ENCODE measurements at places on chromosomes 5 and 9. TPM values are rescaled to one million over a fixed set of nuclear protein-coding genes. Genes with fewer than 3 reads are reported as not detected.

DNA sequence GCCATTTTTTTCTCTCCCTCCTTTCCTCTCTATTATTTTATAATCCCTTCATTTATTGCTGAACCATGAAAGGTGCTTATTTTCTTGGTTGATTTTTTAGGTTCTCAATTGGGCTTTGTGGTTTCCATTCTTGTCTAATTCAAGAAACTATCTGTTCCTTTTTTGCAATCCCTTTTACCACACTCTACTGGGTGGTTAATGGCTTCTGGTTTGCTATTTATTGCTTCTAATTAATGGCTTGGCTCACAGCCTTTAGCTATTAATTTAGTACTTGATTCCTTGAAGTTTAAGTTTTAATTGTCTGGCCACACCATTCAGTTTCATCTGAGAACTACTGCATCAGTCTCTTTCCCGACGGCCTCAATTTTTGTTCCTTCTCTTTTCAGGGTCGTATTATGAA is 5.6 kb downstream of the FRRS1L start:
- no peak for DNase-seq
- H3K4me1 ChIP-seq: no peaks in the 10 kb centered on the region
- no peak overlapping the region for H3K4me3 ChIP-seq

NMUR2 gene
- total RNA-seq: not detected

OXCT1 gene
- 24.7 TPM for total RNA-seq

- peaks cover 14% of the 10 kb centered on the region for H3K27me3 ChIP-seq
- no peak overlapping the region for H3K27ac ChIP-seq
- no peak for DNase-seq
- H3K4me1 ChIP-seq: peaks cover 7% of the 10 kb centered on the region
Measured at GRCh38 chr5:73431204-73431851, 17.2 kb downstream of the FOXD1 start.

RGS14 gene
- 15.9 TPM for total RNA-seq

CCL21 gene
- not detected for total RNA-seq

DNA sequence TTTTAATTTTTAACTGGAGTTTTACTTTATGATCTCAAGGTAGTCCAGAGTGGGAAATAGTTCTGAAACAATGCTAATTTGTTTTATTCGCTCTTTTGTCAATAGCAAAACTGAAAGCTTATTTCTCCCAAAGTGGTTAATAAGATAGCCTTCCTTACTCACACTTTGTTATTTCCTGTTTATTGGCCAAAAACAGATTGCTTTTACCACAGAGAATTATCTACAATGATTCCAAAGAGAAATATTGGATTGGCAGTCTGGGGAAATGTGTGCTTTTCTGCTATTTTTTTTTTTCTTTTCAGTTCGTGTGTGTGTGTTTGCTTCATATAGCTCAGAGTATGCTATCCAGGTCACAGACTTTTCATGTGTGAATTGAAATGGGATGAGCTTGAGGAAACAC is 756.7 kb upstream of the RGMB start:
- no peaks in the 10 kb centered on the region for H3K36me3 ChIP-seq
- no peak overlapping the region for H3K27ac ChIP-seq
- no peaks in the 10 kb centered on the region for H3K4me1 ChIP-seq

ERCC8 gene
- 17.6 TPM for total RNA-seq

GRCh38 chr5:60886158-60886557 is 42.1 kb upstream of the ELOVL7 start:
- no peak for DNase-seq
- peaks cover 5% of the 10 kb centered on the region for H3K36me3 ChIP-seq
- H3K27ac ChIP-seq: no peak overlapping the region
- H3K4me3 ChIP-seq: no peak overlapping the region
